ENCODE measurements at places on chromosomes 6 and 20.

DNA sequence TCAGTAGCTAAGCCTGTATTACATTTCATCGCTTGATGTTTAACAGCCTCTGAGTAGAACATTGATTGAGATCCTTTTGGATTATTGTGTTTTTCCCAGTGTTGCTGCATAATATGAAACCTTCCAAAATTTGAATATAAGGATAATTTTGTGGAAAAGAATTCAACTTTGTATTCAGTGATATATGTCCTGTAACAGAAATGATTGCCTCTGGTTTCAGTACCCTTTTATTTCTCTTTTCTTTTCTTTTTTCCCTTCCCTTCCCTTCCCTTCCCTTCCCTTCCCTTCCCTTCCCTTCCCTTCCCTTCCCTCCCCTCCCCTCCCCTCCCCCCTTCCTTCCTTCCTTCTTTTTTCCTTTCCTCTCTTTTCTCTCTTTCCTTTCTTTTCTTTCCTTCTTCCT, 74.6 kb downstream of the UTRN start:
- no peak for DNase-seq

DNA sequence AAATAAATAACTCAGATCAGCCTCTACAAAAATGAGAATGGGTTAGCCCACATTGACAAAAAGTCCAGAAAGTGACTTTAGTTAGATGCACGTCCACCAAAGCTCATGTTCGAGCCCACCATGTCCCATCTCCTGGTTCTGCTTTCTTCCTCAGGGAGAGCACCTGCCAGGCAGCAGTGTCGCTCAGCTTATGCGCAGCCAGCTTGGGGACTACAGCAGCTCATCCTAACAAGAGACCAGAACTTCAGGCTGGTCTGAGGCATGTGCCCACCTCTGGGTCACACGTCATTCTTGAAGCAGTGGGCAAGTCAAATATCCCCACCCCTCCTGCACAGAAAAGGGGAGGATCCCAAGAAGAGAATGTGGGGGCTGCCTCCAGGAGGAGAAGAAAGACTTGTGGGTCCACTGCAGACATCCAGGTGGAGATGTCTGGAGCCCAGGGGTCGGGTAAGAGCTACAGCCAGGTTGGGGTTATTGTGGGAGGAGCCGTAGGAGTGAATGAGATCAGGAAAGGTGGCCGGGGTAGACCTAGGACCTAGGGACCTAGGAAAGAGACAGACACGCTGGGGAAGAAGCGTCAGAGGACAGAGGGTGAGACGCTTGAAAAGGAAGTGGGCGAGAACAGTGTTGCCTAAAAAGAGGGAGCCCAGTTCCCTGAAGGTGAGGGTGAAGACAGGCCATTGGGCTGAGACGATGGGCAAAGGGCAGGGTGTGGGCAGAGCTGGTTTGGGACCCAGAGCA, 52.5 kb downstream of the SSR1 start:
- no peak for DNase-seq

DNA sequence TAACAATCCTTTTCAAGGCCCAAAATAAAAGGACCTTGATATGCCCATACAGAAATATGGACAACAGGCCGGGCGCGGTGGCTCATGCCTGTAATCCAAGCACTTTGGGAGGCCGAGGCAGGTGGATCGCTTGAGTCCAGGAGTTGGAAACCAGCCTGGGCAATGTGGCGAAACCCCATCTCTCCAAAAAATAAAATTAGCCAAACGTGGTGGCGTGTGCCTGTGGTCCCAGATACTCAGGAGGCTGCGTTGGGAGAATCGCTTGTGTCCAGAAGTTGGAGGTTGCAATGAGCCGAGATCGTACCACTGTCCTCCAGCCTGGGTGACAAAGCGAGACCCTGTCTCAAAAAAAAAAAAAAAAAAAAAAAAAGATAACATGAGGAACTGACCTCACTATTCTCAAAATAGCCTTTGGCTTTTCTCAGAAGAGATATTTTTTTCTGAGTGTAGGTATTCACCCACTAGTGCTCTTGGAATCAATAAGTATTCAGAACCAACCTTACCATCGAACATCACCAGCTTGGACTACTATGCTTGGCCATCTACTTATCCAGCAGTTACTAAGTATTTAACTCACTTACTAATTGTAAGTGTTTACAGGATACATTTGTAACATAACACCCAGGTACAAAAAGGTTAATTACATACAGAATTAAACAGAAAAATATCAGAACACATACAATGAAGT, 99.2 kb downstream of the OR2B2 start:
- peak; percentile 5 for DNase-seq

DNA sequence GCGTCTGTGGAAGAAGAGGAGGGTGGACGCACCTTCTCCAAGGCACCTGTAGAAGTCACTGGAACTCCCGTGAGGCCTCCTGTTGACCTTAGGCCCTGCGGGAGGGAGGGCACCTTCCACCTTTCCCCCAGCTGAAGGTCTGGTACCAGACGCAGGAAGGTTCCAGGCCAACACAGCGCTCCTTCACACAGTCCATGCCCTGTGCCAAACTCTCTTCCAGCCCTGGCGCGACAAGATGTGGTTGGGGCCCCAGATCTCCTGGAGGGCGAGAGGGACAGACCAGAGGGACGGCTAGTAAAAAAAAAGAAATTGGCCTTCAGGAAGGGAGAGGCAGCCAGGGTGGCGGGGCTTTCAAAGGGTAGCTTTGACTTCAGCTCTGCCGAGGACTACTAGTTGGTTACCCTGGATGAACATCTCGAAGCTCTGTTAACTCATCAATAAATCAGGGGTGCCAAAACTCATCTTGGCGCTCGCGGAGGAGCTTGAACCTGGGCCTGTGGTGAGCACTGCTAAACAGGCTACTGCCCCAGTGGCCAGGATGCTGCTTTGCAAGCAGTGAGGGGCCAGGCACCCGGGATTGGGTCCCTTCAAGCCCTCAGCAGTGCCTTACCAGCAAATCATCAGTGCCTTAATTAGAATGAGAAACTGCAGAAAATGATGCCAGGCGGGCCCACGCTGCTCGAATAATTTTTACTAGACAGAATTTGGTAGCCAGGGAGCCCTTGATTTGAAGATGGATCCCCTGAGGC, 14.9 kb downstream of the AARS2 start:
- no peak for DNase-seq

DNA sequence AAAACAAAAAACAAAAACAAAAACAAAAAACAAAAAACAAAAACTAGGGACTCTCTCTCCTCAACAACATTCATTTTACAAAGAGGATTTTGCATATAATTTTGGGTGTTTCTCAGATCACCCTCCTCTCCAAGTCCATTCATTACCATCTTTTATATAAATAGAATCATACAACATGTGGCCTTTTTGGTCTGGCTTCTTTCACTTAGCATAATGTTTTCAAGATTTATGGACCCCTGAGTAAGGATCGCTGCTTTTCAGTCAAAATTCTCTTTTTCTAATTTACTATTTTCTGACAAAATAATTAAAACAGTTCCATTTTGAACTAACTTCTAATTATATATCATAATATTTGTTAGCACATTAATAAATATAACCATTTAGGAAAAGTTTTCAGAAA, 94.8 kb downstream of the UBE3D start:
- DNase-seq: no peak

GRCh38 chr6:2376429-2377355, 131.3 kb upstream of the GMDS start:
- DNase-seq: no peak

DNA sequence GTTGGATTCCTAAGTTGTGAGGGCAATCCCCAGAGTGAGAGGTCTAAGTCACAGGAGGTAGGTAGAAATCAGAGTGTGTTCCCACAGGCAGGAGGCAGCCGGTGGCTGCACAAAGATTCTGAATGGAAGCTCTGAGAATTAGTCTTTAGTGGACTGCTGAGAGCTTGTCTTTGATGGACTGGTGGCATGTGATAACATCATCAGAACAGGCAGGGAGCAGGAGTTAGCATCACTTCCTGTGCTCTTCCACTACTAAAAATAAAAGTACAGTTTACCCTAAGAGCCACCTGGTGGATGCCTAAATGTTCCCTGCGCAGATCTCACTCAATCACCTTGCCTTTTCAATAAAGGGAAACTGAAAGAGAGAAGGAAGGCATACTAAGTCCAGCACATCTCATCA, 294.6 kb upstream of the POU3F2 start:
- DNase-seq: no peak

DNA sequence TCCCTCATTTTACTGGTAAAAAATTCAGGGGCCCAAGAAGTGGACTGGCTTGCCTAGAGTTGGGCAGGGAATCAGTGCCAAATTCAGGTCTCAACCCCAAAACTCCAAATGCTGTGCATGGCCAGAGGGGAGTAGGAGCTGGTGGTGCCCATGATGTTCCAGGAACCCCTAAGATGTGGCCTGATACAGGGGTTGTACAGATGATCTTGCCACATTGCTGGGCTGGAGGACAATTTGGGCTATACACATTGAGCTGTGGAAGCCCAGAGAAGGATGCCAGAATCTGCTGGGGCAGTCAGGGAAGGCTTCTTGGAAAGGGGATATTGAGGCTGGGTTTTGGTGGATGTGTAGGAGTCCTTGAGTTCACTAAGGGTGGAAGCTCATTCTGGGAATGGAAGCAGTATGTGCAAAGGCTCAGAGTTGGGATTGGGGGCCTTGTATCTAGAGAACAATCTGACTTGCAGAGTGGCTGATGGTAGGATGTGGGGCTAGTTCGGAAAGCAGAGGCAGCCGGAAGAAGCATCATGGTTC, 38.0 kb upstream of the APCDD1L start:
- DNase-seq: no peak

DNA sequence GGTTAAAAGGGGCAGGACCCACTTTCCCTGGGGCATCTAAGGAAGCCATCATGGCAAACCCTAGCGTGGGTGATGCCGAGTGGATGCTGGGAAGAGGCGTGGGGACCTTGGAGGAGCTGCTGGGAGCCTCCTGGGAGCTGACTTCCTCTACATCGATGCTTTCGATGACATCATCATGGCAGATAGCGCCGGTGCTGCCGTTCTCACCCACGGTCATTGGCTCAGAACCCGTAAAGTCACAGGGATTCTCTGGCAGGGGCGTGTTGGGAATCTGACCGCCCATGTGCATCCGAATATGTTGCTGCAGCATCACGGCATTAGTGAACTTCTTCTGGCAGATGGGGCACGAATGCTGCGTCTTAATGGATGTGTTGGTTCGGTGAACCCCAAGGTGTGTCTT, 12.1 kb downstream of the SALL4 start:
- no peak for DNase-seq

Data from hematopoietic multipotent progenitor cell (in vitro differentiated cells).